ENCODE measurements at places on chromosomes 11 and 22.

DNA sequence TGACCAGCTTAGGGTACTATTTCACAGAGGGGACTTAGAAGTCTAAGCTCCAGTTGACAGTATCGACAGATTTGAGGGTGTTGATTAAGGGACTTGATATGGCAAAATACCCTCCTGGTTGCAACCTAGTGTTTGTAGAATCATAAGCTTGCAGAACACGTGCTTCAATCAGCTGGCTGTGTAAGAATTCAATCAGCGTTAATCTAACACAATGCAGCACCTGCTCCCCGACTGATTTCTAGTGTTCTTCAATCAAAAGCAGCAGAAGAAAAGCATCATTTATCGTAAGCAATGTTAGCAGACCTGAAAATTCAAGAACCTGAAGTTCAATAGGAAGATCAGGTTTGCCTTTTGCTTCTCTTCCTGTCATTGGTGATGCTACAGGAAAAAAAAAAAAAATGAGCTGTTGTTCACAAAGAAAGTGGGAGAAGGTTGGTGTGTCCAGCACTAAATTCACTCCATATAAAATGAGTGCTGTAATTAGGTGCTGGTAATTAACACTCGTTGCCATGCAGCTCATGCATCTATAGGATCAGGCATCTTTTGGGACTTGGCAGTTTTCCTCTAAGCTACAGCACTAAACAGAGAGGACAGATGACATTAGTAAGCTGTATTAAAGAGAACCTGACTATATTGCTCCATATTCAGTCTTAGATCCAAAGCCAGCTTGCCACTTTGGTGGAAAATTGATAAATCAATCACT lies 840.3 kb downstream of the OPCML start:
- no peak for DNase-seq

DNA sequence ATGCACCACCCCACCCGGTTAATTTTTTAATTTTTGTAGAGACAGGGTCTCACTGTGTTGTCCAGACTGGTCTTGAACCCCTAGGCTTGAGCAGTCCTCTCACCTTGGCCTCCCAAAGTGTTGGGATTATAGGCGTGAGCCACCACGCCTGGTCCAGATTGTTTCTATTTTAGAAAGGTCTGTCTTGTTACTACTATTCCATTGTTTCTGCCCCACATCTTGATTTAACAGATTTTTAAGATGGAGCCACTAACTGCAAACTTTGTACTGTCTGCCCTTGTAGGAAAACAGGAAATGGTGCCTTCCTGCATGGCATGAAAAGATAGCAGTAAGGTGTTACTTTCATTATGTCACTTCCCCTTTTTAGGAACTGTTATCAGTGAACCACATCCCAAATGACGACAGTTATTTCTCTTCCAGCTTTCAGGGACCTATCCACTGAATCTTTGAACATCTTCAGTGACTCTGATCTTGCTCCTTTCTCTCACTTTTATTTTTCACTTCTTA lies 23.2 kb downstream of the TAF1D start:
- DNase-seq = no peak

GRCh38 chr11:46051102-46051501 lies 70.2 kb downstream of the PHF21A start:
- no peak for DNase-seq

- no peak for DNase-seq
These were observed 61.6 kb upstream of the PTPN5 start for GRCh38 chr11:18853086-18853720.

DNA sequence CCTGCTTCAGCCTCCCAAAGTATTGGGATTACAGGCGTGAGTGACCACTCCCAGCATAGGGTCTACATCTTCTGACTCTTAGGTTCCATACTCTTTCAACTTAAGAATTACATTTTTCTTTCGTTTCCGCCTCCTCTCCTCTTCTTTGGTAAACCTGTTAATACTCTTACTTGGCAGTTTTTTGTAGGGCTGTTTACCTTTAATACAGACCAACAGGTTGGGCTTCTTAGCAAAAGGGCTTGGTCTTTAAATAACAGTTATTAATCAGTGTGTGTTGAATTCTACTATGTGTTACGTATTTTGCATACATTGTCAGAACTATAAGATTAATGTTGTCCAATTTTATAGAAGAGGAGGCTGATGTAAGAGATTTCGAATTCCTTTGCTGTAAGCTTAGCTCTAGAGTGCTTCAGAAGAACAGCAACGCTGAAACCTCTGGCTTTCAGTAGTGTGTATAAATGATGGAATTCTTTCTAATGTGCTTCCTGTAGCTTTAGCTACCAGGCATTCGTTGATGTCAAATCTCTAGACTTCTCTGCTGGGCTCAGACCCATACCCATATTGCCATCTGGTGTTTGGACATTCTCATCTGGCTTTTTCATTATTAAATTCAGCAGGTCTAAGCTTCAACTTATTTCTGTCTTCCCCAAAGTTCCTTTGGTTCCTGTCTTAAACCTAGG lies 3.1 kb downstream of the FDX1 start:
- no peak for DNase-seq

DNA sequence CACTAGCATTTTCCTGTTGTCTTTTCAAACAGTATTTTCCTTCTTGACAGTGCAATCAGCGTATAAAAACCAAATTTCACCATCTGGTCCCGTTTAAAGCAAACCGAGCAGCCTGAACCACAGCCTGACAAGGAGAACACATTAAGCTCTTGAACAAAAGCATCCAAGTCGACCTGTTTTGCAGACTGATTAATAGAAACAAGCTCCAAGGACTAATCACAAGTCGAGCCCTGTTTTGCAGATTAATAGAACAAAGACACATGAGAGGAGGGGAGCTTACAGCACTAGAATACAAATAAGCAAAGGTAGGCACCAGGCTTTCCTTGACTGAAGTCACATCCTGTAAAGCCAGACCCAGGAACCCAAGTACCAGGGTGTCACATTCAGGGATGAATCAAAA lies 104.8 kb downstream of the MPPED2 start:
- no peak for DNase-seq

DNA sequence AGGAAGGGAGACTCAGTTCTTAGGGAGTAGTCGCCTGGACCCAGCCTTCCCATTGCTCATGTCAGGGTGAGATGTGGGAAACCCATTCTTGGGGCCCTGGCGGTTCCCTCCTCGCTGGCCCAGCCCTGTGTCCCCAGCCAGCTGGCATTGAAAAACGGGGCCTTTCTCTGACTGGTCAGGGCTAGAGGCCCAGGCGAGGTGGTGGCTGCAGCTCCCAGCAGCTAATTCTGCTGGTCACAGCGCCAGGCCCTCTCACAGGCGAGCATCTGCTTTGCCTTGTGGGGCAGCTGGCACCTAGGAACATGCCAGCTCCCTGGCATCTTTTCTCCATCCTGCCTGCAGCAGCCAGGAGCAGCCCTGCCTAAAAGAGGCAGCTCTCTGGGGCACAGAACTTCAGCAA lies 20.1 kb downstream of the TSPAN18 start:
- peak; percentile 93 for DNase-seq
